ENCODE measurements at places on chromosomes 6 and 20.

DNA sequence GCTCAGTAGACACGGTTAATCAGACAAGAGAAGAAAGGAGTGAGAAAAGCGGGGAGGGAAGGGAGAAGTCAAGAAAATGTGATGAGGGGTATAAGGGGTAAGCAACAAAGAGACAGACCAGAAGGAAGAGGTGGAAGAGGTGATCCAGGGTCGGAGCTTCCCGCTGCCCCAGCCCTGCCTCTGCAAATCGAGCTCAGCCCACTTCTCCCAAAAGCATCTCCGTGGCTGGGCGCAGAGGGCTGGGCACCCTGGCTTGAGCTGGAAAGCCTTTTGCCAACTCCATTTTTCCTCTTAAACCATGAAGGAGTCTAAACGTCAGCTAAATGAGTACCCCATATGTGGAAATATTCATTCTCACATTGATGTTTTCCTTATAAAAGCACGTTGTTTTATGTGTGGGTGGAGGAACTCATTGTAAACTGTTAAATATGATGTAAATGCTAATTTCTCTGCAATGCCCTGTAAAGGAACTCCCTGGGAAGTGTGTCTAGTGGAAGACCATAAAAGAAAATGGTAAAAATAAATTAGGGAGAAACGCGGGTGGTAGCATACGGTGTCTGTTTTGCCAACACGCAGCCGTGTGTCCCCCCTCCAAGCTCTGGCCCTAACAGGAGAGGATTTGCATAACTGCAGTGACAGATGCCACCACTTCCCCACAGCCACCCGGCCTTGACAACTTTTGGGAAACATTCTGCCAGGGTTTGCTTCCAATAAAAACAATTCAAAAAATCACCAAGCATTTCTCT is 55.2 kb upstream of the MAFB start:
- no peak for DNase-seq

DNA sequence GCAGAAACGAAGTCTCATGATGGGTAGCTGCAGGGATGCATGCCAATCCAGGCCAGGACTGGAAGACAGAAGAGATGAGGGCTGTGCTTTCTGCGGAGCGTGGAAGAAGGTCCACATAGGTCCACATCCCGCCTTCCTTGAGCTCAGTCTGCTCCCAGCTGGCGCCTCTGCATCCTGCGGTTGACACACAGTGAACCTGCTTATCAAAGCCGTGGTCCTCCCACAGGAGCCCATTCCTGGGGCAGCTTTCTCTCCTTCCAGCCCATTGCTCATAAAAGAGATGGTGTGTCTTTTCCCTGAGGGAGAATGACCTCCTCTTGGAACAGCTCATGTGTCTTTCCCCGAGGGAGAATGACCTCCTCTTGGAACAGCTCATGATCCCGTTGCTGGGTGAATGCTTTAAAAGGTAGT is 225.4 kb downstream of the CDH4 start:
- no peak for DNase-seq

GRCh38 chr6:29965873-29966601 is 23.7 kb downstream of the HLA-A start:
- no peak for DNase-seq

DNA sequence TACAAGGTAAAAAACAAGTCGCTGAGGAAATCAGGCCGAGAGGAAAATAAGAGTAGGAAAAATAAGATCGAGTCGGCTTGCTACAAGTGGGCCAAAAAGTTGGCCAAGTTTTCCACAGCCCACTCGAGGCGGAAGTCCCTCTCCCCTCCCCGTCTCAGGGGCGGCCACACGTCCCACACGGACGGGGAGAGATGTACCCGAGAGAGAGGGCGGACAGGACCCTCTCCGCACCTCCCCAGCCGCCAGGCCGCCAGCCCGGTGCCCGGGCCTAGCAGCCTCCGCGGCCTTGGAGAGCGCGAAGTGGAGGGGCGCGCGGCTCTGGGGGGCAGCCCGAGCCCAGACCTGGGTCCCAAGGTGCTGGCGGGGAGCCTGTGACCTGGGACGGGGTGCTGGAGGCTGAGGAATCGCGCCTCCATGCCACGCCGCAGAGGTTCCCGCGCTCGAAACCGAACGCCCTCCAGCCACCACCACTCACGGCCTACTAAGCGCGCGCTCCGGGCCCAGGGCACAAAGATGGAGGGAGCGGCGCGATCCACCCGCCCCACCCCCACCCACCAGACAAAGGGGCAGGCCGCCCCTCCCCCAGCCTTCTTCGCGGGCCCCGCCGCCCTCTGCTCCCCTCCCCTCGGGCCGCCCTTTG is 1.9 kb upstream of the HMGA1 start:
- no peak for DNase-seq

DNA sequence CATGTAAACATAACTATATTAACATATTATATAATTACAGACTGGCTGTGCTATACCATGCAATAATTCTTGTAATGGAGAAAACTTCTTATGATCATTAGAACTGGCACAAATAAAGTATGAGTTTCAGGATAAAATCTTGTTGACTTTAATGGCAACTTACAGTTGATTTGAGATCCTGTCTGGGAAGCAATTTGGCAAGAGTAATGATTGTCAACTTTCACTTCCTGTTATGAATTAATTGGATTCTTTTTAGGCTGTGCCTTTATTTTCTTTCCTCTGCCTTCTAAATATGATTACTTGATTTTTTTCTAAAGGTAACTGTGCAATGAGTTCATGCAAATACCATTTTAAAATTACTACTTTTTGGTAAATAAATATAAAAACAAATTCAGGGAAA is 158.1 kb upstream of the B3GAT2 start:
- DNase-seq: no peak

GRCh38 chr6:5359417-5359816 is 98.1 kb downstream of the FARS2 start:
- DNase-seq: no peak

DNA sequence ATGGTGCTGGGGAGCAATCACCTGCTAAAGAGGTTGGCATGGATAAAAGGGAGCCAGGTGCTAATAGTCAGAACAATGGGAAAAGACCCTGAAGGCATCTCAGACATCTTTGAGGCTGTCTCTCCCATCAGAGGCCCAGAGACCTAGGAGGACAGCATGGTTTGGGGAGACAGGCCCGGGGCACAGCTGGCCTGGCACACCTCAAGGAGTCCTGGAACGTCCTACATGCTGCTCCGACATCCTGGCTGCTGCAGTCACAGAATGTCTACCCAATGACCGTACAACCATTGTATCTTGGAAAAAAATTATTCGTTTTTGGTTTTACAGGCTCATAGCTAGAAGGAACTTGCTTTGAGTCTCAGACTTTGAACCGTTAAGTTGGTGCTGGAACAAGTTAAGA is 4.4 kb downstream of the GMDS start:
- DNase-seq: no peak

DNA sequence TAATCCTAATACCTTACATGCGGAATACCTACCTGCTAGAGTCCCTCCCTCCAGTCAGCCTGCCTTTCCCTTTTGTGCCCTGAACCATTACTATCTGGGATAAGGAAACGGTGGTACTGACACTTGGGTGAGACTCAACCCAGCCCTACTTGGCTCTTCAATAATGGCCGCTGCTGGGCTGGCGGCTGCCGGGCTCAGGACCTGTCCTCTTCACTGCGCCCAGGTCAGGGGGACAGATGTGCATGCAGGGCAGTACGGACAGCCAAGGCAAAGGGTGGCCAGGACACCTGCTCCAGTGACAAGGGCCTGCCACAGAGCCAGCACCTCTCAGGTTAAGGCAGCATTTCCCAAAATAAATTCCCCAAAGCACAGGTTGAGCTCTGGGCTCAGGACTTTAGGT is 29.9 kb downstream of the UBE2V1 start:
- no peak for DNase-seq

- DNase-seq: no peak
Observed at GRCh38 chr20:24971376-24972101, 21.0 kb downstream of the APMAP start.

DNA sequence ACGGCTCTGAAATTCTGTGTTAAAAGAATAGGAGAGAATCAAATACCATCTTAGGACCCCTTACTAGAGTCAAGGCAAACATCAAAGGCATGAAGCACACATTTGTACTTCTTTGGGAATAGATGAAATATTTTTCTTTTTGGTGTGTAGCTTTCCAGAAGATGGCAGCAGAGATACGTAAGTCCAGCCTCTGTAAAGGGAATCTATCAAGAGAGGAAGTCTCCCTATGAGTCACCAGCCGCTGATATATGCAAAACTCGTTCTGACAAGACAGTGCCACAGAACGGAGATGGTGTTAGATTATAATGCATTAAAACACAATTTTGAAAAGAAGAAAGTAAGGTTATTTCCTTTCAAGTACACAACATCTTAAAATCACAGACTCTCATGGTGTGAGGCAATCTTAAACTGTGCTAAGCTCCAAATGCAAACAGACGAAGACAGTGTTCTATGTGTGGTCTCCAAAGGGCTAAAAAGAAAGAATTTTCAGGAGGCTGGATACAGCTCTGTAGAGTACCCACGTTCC is 120.0 kb upstream of the AGPAT4 start:
- DNase-seq: no peak

GRCh38 chr6:134908906-134909516 is 40.9 kb downstream of the ALDH8A1 start:
- DNase-seq: no peak

DNA sequence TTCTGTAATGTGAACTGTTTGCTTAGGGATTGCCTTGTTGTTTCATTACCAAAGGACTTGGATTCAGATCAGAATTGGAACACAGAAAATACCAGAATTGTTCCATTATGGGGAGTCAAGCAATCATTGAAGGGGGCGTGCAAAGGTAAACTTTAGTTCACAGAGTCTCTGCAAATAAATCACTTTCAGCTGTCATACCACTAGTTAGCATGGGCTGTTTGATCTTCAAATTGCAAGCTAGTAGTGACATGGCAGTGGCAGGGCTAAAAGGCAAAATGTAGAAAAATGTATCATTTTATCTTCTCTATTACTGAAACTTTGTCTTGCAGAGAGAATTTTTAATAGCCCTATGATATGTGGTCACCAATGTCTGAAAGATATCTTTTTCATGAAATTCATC is 483.2 kb upstream of the NRSN1 start:
- no peak for DNase-seq

DNA sequence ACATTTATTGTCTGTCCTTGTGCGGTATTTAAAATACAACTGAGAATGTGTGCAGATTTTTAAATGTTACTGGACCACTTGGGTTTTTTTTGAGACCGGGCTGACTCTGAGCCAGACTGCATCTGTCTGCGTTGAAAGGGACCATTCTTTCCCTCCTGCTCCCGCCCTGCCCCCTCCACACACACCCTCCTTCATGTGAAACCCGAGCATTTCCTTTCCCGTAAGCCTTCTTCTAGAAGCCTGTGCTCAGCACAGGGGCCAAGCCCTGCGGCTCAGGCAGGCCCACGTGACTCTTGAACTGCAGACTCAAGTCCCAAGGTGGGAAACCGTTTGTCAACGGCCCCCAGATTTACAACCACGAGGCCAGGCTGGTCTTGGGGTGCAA is 82.7 kb upstream of the FOXC1 start:
- DNase-seq: no peak

GRCh38 chr6:43867996-43868395 is 98.0 kb downstream of the VEGFA start:
- DNase-seq: no peak

DNA sequence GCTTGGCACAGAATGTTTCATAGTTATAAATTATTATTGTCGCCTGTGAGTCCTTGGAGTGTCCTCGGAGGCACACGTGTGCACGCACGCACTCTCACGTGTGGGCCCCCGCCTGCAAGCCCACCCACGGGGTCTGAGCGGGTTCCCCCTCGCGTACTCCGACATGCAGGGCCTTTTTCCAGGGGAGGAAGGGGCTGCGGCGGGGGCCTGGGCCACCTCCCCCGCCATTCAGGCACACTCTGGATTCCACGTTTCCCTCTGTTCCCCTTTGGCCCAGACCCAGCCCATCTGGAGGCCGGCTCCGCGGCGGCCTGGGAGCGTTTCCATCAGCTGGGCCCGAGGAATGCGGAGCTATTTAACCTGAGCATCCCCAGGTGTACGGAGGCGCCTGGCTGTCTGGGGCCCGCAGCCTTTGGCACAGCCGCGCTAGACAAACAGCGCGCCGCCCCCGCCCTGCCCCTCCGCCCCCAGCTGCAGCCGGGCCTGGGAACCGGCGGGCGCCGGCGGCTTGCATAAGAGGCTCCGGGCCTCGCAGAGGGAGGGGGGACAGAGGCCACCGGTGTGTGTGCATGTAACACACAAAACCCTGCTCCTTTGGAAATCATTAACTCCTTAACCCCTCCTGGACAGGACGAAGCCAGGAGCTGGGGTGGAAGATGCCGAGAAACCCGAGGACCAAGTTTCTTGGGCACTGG is 3.3 kb downstream of the ID1 start:
- no peak for DNase-seq

GRCh38 chr6:113318575-113318917 is 538.6 kb upstream of the MARCKS start:
- no peak for DNase-seq

DNA sequence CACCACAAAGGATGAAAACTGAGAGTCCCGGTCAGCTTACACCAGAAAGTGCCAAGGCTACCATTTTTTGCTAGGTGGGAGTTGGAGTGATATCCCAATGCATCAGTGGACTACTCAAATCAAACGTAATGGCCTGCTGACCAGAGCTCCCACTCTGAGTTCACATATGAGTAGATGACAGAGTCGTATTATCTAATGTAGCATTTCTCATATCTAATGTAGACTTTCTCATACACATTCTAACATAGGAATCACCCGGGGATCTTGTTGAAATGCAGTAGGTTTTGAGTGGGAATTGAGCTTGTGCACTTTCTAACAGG is 38.4 kb upstream of the FUCA2 start:
- DNase-seq: no peak

- no peak for DNase-seq
Observed at GRCh38 chr6:109121411-109121810, 26.1 kb downstream of the CEP57L1 start.

GRCh38 chr6:157610451-157610999 is 212.5 kb upstream of the SNX9 start:
- DNase-seq: no peak

GRCh38 chr6:89952105-89952671 is 57.9 kb downstream of the GJA10 start:
- DNase-seq: no peak

DNA sequence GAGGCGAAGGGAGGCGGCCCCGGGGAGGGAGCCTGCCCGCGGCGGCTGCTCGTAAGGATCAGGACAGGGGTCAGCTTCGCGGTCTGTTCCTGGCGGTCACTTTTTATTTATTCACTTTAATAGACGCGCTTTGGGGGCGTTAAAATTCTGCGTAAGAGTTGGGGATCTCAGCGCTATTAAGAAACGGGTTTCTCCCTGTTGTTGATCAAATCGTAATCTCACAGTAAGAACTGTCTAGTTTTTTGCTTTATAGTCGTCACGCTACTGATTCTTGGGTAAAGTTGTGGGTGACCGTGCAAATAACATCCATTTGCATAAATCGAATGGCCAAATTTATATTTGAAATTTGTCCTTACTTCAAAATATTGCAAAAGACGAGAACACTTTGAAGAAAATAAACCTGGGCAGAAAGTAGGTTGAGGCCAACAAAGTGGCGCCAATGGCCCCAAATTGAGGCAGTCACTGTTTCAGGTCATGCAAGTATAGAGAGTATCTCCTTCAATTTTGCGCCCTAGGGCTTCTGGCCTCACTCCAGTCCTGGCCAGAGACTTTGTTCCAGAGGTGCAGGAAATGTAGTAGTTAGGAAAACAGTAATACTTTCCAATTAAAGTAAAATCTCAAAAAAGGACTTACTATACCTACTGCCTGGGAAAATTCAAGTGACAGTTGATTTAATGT is 963 bp upstream of the RMND1 start:
- DNase-seq: no peak

GRCh38 chr6:35079311-35080000 is 61.7 kb downstream of the TCP11 start:
- no peak for DNase-seq

GRCh38 chr6:6407071-6407741 is 86.7 kb upstream of the F13A1 start:
- DNase-seq: no peak

GRCh38 chr6:29845405-29846006 is 17.9 kb downstream of the HLA-G start:
- DNase-seq: no peak

All from stimulated activated CD4-positive, alpha-beta T cell treated with anti-CD3 and anti-CD28 coated beads, Interleukin-1b, Interleukin-23, amount 100 ng/mL, for 1 hour (primary cell).